ENCODE measurements at places on chromosomes 3 and 15.

GRCh38 chr15:72047020-72047419 is 70.9 kb downstream of the MYO9A start:
- DNase-seq: no peak

DNA sequence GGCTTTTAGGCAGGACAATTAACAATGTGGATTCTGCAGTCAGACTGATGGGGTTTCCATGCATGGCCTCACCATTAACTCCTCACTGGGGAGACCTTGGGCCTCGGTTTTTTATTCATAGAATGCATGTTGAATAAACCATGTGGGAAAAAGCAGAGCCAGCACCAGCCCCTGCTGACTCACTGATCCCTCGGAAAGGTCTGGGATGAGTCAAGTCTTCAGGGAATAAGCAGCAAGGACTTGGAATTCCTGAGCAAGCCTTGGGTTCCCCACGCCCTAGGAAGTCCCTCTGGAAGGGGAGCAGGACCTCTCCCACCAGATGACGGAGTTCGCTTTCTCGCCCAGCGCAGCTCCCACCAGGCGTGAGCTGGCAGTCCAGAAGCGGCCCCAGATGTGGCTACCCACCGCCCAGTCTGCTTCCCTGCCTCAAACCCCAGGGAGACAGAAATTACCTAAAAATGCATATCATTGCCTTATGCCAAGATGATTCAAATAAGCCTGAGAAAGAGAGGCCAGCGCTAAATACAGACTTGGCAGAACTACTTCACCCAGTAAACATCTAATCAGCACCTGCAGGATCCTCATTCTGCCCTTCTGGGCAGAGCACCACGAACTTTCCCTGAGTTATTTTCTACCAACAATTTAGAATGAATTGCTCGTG is 45.4 kb downstream of the BTD start:
- no peak for DNase-seq

- no peak for DNase-seq
Observed at GRCh38 chr3:118199044-118199443, 835.6 kb downstream of the IGSF11 start.

DNA sequence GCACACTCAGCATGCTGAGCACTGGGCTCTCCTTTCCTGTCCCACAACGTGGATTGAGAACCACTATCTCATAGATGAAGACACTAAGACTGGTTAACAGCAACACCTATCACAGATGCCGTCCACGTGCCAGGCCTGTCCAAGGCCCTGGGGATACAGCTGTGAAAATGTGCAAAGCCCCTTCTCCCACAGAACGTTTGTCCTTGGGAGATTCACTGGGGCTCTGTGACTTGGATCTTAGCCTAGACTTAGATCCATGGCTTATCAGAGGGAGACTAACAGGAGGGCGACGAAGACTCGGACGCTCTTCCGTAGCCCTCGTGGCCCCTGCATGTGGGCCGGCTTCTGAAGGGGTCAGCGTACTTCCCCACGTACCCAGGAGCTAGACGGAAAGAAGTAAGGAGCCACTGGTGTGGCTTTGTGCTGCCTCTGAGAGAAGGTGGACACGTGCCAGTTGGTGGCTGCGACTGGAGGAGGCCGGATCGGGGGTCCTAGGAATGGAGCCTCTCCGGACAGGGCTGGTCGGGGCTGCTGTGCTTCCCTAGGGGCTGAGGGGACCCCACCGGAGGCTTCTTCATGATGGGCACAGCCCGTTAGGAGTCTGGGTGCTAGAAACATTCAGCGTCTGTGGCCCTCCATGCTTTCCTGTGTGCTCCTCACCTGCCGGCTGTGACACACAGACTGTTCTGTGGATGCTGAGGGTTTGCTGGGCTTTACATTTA is 964 bp downstream of the NRROS start:
- DNase-seq: no peak

- no peak for DNase-seq
Observed at GRCh38 chr3:188241072-188241471, 87.1 kb downstream of the LPP start.

DNA sequence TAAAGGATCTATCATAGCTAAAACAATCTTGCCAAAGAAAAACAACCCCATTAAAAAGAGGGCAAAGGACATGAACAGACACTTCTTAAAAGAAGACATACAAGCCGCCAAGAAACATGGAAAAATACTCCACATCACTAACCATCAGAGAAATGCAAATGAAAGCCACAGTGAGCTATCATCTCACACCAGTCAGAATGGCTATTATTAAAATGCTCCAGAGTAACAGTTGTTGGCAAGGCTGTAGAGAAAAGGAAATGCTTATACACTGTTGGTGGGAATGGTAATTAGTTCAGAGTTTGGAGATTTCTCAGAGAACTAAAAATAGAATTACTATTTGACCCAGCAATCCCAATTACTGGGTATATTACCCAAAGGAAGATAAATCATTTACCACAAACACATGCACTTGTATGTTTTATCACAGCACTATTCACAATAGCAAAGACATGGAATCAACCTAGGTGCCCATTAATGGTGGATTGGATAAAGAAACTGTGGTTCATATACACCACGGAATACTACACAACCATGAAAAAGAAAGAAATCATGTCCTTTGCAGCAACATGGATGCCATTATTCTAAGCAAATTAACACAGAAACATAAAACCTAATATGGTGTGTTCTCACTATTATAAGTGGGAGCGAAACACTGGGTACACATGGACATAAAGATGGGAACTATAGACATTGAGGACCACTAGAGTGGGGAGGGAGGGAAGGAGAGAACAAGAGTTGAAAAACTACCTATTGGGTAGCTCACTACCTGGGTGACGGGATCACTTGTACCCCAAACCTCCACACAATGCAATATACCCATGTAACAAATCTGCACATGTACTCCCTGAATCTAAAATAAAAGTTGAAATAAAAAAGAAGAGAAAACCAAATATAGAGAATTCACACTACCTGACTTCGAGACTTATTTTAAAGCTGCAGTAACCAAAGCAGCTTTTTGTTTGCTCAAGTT is 32.6 kb downstream of the ITGA11 start:
- no peak for DNase-seq
